CD4-positive, alpha-beta T cell treated with Interleukin-12 subunit alpha and Interleukin-12 subunit beta, for 1 hour (primary cell): ENCODE measurements at places on chromosomes 1 and 21.

- DNase-seq: peak; percentile 27
These were observed 60.8 kb upstream of the F3 start for GRCh38 chr1:94602316-94602715.

DNA sequence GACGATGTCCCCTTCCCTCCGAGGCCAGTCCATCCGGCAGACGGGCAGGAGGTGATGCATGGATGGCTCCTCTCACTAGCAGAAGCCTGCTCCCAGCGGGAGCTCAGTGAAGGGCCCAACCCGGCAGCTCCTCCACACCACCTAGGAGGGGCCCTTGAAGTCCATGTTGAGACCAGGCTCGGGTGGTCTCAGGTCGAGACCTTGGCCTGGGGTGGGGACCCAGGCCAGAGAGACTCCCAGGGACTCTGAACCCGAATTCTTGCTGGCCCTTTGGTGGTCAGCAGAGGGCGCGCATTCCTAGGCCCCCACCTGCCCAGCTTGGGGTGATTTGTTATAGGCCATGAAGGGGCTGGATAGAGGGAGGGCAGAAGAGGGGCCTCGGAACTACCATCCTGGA lies 642 bp upstream of the NT5C1A start:
- peak; percentile 48 for DNase-seq

- no peak for DNase-seq
These were observed 65.5 kb upstream of the PALMD start for GRCh38 chr1:99580451-99580850.

DNA sequence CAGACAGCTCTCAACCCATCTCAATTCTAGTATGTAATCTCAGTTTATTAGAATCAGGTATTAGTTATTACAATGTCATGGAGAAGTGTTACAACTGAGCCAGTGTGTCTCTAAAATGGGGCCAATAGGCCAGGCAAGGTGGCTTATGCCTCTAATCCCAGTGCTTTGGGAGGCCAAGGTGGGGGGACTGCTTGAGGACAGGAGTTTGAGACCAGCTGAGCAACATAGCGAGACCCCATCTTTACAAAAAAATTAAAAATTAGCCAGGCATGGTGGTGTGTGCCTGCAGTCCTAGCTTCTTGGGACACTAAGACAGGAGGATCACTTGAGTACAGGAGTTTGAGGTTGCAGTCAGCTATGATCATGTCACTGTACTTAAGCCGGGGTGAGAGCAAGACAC lies 104.9 kb downstream of the BCAR3 start:
- DNase-seq: no peak

GRCh38 chr1:36855699-36856494 lies 178.4 kb downstream of the GRIK3 start:
- DNase-seq: no peak

- peak; percentile 8 for DNase-seq
These were observed 283.4 kb downstream of the ASTN1 start for GRCh38 chr1:176880955-176881595.

DNA sequence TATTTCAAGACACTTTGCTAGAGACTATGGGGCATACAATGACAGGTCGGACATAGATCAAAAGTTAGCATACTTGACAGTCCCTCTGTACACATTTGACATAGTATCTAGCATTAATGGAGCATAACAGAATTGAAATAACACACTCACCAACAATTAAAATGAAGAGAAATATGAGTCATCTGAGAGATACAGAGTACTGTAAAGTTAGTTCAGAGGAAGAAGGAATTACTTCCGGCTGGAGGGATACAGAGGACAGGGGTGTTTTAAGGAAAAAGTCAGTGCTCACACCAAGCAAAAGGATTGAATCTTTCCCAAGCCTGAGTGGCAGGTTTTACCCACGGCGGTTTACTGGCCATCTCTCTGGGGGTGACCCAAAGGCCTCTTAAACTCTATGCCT lies 2.4 kb downstream of the ZMYND12 start:
- no peak for DNase-seq

DNA sequence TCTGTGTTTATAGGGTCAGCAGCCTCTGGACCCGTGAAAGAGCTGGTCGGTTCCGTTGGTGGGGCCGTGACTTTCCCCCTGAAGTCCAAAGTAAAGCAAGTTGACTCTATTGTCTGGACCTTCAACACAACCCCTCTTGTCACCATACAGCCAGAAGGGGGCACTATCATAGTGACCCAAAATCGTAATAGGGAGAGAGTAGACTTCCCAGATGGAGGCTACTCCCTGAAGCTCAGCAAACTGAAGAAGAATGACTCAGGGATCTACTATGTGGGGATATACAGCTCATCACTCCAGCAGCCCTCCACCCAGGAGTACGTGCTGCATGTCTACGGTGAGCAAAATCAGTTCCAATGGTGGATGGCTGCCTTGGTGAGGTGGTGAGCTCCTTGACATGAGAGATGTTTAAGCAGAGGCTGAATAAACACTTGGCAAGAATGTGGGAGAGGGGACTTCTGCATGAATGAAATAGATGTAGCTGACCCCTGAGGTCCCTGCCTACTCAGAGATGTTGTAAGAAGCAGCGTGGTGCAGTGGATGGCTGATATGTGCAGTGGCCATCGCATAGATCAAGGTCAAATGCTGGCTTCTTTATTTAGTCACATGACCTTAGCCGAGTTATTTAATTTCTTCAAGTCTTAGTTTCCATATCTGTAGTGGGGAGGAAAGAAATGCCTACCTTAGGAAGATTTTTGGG lies 9.3 kb downstream of the SLAMF7 start:
- no peak for DNase-seq

DNA sequence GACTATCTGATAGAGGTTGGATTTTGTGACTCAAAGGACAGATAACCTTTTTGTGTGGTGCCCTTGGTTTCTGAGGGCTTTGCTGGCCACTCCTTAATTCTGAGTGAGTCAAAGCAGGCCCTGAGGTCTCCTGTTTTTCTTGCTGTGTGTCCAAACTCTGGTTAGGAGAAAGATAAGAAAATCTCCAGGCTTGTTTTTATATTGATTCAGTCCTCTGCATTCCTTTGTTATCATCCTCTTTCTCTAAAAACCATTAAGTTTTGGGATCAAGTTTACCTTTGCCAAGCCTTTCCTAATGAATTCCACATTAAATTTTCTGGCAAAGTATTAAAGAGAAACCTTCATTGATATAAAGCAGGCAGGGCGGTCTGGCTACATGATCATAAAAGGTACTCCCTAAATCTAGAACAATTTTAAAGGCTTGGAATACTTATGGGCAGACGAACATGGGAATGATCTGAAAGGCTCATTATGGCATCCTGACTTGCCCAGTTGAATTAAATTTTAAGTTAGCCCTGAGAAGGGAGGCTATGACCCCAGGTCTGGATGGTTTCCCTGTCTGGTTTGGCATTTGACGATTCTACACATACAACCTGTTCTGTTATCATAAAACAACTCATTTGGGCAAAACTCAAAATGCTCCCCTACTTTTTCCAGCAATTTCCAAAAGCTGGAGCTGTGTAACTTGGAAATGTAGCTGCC lies 20.8 kb downstream of the ZBTB8B start:
- DNase-seq: no peak

- DNase-seq: no peak
These were observed 25.6 kb downstream of the MIS18A start for GRCh38 chr21:32253215-32253641.

- DNase-seq: no peak
These were observed 74.5 kb downstream of the S1PR1 start for GRCh38 chr1:101311146-101311920.

GRCh38 chr1:158946785-158947184 lies 15.4 kb downstream of the PYHIN1 start:
- DNase-seq: no peak
